ENCODE measurements at places on chromosomes 4 and X.
A peak's percentile ranks its signal among the peaks of the same experiment; 100 is the strongest.

- DNase-seq = no peak
Measured at GRCh38 chrX:130654409-130654950, 248.5 kb downstream of the ENOX2 start.

DNA sequence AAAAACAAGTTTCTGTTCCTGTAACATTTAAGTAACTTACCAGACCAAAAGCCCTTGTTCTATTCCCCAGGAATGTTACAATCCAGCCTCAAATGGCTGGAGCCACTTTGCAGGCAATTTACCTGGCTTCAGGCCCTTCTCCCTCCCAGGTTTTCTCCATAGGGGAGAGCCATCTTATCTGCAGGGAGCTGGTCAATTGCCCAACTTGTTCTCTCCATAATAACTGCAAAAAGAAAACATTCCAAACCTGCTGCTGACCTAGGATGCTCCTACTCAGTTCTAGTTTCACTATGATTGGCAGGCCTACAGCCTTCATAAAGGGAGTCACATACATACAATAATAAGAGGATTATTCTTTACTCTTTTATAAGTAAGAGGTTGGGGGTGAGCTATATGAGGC is 670.7 kb downstream of the PCDH7 start:
- no peak for DNase-seq

DNA sequence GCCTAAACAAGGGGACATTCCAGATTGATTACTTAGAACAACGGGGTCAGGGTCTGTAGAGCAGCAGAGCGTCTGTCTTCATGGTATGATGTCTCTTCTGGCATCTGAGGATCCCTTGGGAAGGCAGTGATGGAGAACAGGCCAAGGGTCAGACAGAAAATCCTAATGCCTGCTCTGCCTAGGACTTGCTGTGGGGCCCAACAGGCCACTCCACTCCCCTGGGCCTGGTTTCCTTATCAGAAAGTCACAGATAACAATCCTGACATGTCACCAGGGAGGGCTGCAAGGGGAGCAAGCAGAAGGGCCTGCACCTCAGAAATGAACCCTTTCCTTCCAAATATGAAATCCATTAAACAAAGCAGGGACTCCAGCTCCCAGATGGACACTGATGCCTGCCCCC is 21.4 kb upstream of the ARHGAP6 start:
- no peak for DNase-seq

DNA sequence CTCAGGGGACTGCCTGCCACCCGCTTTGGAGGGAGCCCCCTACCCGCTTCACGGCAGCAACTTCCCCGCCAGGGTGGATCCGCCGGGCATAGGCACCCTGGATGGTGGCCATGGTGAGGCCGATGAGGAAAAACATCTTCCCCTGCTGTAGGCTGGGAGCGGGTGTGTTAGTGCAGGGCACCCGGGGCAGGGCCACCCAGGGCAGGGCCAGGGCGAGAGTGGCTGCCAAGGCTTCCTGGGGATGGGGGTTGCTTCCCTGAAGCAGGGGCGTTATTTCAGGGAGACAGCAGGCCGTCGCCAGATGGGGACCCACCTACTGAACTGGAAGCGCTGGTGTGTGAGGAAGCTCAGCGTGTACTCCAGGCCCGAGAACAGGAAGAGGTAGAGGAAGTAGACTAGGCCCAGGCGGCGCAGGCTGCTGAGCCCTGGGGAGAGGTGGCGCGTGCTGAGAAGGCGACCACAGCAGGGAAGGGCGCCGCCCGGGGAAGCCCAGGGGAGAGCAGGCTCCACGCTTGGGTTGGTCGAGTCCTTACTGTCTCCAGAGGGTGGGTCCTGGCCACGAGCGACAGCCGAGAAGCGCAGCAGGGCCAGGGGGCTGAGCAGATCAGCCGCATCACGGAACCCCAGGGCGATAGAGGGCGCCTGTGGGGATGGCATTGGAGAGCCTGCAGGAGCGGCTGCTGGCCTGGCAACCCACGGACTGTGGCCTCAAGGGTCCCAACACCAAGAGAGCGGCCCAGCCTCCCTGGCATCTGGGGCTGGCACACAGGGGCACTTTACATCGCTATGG is 31.5 kb downstream of the NOP14 start:
- DNase-seq = no peak

GRCh38 chr4:2806390-2807355 is 13.8 kb downstream of the SH3BP2 start:
- DNase-seq = no peak

GRCh38 chr4:2744576-2745270 is 11.4 kb downstream of the TNIP2 start:
- no peak for DNase-seq

- DNase-seq = no peak
Measured at GRCh38 chr4:7892212-7893019, 47.2 kb downstream of the AFAP1 start.

DNA sequence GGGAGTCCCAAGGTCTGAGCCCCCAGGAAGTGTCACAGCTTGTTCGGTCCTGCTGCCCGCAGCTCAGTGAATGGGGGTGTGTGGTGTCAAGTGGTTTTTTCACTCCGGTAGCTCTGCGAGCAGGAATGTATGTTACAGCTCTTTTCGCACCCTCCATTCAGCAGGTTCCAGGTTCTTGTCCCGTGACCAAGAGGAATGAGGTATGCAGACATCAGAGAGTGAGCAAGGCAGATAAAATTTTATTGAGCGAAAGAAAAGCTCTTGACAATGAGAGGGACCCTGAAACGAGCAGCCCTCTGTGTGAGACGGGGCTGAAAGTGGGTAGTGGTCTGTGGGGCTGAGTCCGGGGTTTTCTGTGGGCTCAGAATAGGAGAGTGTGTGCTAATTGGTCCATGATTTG is 31.5 kb downstream of the UCHL1 start:
- DNase-seq = no peak

DNA sequence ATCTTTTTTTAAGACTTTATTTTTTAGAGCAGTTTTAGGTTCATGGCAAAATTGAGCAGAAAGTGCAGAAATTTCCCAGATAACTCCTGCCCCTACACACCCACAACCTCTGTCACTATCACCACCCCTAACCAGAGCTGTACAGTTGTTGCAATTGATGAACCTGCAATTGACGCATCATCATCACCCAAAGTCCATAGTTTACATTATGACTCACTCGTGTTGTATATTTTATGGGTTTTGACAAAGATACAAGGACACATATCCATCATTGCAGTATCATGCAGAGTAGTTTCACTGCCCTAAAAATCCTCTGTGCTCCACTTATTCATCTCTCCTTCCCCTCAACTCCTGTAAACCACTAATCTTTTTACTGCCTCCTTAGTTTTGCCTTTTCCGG is 34.5 kb upstream of the WAS start:
- DNase-seq = no peak

GRCh38 chrX:53135581-53135980 is 41.6 kb downstream of the KANTR start:
- DNase-seq = no peak

DNA sequence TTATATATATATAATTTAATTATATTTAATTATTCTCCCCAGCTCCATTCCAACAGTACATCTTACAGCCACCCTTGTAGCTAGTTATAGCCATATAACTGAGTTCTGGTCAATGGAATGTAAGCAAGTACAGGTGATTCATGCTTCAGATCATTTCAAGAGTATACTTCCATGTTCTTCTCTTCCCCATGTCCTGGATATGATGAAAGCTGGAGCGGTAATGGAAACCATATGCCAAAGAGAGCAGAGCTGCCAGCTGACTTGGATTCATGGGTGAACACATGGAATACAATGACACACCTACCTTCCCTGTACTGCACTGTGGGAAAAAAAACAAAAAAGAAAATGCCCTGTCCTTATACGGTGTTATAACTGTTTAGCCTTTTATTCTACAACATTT is 17.5 kb upstream of the CORIN start:
- DNase-seq = no peak

DNA sequence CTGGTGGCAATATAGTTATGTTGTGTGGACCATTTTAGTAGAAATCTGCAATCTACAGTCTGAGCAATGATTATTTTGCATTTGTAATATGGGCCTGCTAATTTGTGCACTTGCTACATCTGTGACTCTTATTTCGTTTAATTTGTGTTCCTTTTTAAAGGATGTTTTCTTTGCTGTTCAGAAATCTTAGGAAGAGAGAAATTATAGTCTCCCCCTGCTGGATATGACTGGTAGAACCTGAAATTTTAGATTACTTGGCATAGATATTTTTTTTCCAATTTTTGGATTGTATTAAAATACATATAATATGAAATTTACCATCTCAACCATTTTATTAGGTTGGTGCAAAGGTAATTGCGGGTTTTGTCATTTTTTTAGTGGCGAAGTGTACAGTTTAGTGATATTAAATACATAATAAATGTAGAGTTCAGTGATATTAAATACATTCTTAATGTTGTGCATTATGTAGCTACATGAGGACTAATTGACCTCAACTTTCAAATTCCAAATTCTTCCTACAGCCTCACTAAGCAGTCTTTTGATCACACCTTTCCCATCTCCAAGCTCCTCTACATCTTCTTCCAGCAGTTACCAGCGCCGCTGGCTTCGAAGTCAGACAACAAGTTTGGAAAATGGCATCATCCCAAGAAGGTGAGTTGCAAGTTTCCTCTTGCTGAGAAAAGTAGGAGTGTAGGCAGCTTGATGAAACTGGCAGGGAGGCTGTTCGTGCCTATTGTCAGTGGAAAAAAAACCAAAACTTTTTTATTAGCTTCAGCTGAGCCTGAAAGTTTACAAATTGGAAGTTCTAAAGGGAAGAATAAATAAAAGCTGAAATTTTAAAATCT is 82.2 kb downstream of the FNIP2 start:
- DNase-seq = peak; percentile 23

GRCh38 chrX:68939868-68940267 is 111.0 kb downstream of the EFNB1 start:
- DNase-seq = no peak

DNA sequence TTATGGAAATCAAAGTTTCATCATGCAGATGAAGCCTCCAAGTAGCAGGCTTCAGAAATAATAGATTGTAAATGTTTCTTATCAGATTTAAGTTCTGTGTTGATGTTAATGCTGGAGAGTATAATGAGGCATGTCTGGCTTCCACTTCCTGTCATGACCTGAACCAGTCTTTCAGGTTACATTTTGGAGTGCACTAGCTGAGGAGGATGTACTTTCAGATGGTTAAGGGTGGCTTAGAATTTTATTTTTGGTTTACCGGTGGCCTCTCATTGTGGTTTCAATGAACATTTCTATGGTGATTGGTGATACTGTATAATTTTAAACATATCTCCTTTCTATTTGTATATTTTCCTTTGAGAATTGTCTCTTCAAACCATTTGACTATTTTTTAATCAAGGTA is 890.4 kb downstream of the SH3BGRL start:
- no peak for DNase-seq

DNA sequence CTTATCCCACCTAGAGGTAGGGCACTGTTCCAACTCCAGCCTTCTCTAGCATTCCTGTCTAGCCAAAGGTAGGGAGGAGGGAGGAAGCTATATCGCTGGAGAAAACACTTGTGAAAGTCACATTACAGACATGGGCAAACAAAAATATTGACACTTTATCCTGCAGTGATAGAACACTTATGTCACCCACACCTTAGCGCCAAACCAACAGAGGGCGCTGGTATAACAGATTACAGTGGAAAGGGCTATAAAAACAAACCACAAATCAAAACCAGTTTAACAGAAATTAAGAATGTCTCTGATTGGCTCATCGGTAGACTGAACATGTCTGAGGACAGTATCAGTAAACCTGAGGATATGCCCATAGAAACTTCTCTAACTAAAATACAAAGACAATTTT is 451.3 kb downstream of the TLL1 start:
- no peak for DNase-seq

- no peak for DNase-seq
Measured at GRCh38 chrX:108219949-108220601, 128.5 kb downstream of the ATG4A start.

DNA sequence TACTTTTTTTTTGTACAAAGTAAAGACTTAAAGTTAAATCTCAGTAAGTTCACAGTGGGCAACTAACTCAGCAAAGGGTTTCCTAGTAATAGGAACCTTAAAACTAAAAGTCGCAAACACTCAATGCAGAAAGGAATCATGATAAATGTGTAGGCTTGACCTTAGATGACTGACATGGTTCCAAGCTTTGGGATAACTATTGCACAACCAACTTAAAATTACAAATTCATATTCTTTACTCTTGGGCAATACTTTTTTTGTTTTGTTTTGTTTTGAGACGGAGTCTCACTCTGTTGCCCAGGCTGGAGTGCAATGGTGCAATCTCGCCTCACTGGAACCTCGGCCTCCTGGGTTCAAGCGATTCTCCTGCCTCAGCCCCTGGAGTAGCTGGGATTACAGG is 8.2 kb downstream of the ELOVL6 start:
- no peak for DNase-seq

DNA sequence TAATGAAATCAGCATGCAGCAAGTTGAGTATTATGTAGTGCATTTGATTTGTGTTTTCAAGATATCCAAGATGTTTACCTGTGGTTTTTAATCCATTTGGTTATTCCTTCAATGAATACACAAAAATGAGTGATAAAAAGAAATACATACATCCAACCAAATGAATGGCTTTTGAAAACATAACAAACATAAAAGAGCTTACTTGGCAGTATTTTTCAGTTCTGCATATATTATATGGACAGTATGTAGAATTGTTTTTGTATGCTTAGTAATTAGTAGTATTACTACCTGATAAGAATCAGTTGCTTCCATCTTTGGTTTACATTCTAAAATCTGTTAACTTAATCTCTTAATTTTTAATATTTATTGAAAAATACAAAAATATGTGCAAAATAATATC is 908.9 kb upstream of the AGA start:
- no peak for DNase-seq

- DNase-seq = peak; percentile 32
Measured at GRCh38 chr4:137474711-137475301, 57.5 kb downstream of the PCDH18 start.

Data from right renal cortex interstitium (tissue), 3 donors.